Skin of body (tissue), 3 donors: ENCODE measurements at places on chromosomes 7 and 10. TPM values are rescaled to one million over a fixed set of nuclear protein-coding genes. Genes with fewer than 3 reads are reported as not detected.
A peak's percentile ranks its signal among the peaks of the same experiment; 100 is the strongest.

Gene TMEM176A
- 8.8 TPM for total RNA-seq

DNA sequence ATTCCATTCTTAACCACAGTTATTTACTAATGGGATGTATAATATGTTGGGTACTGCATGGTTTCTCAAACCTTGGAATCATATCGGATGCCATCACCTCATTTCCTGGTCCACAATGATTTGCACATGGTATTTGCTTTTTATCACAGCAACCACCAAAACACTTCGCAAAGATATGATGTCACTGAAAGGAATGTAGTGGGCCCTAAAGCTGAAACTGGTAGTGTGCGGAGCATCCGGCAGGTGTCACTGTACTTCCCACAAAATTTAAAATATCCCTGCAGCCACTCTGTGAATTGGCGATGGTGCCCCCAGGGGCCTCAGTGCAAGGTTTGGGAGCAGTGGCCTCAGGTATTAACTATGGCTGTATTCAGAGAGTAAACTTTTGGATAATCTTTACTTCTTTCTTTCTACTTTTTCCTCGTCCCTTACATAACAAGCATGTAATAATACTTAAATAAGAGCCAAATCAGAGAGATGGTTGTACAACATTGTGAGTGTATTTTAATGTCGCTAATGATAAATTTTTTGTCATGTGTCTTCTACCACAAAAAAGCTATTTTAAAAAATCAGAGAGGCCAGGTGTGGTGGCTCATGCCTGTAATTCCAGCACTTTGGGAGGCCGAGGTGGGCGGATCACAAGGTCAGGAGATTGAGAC is 66.2 kb downstream of the FAM241B start:
- DNase-seq, result peak; percentile 48

DNA sequence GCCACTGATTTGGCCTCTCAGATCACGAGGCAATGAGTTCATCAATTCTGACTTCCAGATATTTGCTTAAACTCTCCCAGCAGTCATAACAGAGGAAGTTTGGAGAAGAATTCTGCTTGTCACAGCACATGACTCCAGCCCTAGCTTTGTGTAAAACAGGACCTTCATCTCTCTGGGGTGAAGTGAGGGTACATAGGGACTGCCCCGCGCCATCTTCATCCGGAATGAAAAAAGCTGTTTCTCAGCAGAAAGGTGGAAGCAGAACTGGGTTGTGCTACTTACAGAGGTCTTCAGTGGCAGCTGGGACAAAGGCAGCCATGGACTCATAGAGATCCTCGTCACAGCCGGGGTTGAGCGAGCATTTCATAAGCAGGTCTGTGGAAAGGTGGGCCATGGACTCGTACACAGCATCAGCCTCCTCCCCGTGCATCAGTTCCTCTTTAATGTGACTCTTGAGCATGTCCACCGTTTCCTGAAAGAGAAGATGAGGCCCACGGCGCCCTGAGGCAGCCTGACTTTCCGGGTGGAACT is 58.4 kb upstream of the TM9SF3 start:
- no peak for DNase-seq

Gene MYOZ1
- 122 TPM for total RNA-seq

DNA sequence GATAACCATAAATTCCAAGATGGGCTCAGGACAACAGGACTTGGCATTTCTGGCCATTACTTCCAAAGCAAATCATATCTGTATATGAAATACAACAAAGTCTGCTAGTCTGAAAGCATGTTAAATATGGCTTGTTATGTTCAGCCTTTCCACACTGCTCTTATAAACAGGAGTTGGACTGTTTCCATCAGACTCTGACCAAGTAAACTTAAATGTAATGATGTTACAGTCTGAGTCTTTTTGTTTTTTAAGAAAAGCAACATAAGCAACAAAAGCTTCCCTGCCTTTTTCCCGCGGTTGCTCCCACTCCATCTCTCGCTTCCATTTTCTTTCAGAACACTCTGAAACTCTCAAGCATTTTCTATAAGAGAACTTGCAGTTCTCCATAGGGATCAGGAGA is 8.1 kb upstream of the CDCA7L start:
- DNase-seq, result no peak

DNA sequence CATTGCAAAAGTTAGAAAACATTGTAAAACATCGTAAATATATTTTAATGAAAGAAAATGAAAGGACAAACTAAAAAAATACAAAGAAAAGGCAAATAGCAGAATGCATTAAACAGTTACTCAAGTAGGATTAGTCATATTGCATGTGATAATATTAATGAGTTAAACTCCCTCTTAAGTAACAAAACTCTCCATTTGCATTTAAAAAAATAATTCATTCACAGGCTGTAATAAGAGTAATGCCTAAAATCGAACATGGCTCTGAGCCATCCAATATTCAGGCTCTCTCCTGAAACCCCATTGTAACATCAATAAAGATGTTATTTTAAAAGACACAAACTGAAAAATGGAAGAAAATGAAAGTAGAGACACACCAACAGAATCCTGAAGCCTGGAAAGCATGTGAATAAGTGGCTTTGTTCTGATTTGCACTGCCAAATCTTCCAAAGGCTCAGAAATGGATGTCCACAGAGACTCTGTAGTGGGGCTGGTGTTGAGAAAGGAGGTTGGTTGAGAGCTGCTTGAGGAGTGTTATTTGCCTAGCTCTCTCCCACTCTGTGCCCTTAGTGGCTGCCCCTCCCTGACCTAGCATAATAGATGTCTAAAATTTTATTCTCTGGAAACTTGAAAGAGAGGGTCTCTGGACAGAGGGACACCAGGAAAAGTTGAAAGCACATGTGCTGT is 268.3 kb upstream of the MEOX2 start:
- DNase-seq, result no peak

GRCh38 chr7:64999165-65000004 is 7.1 kb downstream of the ERV3-1 start:
- no peak for DNase-seq

DNA sequence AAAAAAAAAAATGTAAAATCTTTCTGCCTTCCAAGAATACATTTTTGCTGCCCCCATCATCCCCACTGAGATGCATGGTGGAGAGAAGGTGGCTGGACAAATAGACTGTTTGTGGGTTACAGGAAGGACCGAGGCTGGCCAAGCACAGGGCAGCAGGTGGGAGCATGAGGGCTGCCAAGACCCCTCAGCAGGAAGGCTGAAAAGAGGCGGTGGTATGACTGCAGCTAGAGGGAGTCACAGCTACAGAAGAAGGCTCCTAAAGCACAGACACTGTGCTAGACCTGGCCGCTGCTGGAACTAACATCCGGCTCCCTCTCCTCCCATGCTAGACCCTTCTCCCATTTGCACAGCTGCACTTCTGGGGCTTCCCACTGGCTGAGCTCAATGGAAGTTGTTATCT is 289.6 kb downstream of the TCERG1L start:
- DNase-seq, result no peak

Gene TMEM106B
- total RNA-seq, result 33.6 TPM

- no peak for DNase-seq
Observed at GRCh38 chr7:55339033-55340000, 25.8 kb upstream of the LANCL2 start.

- no peak for DNase-seq
Observed at GRCh38 chr10:11579885-11580284, 31.6 kb downstream of the USP6NL start.
